ENCODE measurements at places on chromosomes 4 and X. TPM values are rescaled to one million over a fixed set of nuclear protein-coding genes. Genes with fewer than 3 reads are reported as not detected.

The F9 gene
- not detected for total RNA-seq

The NAP1L5 gene
- total RNA-seq = 2.5 TPM

The XAGE2 gene
- not detected for total RNA-seq

The ATRX gene
- total RNA-seq = 15.1 TPM

The TRAM1L1 gene
- total RNA-seq = 0.66 TPM

Data from A549 treated with ZK216348 at 1 μM for 4 hours (cell line).